ENCODE measurements at places on chromosomes 3 and 15. TPM values are rescaled to one million over a fixed set of nuclear protein-coding genes. Genes with fewer than 3 reads are reported as not detected.

The KBTBD13 gene
- total RNA-seq: not detected

The CAPN7 gene
- 45.1 TPM for total RNA-seq

- DNase-seq: no peak
Measured at GRCh38 chr15:85047271-85047948, 65.8 kb downstream of the PDE8A start.

GRCh38 chr3:171277456-171278298 lies 182.5 kb downstream of the TNIK start:
- no peak for DNase-seq

DNA sequence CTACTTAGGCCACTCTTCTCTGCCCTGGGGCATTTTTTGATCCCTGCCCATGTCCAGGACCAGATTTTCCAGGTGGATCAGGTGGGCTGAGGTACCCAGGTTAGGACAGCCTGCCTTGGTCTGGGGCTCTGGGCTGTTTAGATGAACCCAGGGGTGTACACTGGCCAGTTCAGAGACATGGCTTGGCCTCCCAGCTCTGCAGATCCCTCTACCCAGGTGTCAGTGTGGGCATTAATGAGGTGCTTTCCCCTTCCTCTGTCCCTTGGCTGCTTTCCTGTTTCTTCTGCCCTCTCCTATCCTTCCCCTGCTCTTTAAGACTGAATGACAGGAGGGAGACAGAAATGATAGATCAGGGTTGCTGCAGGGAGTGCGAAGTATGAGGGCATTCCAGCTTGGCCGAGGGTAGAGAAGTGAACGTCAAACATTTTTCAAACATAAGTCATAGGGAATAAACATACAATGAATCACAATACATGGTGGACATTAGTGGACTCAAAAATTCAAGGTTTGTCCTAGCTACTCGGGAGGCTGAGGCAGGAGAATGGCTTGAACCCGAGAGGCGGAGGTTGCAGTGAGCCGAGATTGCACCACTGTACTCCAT lies 30.5 kb downstream of the RTP1 start:
- DNase-seq: no peak

DNA sequence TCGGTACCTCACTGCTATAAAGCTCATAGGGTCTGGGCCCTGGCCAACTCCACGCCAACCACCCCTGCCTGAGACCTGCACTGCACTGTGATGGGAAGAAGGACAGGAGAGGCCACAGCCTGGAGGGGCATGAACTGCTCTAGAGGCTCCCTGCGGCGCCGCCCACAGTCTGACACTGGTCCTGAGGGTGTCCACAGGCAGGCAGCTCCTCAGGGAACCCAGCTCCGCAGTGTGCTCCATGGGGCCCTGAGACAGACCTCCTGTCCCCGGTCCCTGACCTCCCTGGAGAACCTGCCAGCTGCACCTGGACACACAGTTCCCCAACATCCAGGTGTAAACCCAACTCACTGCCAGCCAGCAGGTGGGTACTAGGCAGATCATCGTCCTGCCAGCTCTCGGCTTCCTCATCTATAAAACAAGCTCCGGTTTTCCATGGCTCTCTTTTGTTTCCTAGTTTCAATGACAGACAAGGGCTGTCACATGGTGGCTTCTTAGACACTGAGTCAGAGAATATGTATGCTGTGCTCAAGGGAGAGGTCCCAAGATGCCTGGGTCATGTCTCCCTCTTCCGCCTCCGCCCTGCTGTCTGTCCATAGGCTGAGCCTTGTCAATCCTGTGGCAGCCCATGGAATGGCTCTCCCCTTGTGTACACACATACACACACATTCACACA lies 5.1 kb upstream of the HAPLN3 start:
- DNase-seq: no peak

- DNase-seq: no peak
Measured at GRCh38 chr3:42061025-42061712, 30.0 kb upstream of the TRAK1 start.

DNA sequence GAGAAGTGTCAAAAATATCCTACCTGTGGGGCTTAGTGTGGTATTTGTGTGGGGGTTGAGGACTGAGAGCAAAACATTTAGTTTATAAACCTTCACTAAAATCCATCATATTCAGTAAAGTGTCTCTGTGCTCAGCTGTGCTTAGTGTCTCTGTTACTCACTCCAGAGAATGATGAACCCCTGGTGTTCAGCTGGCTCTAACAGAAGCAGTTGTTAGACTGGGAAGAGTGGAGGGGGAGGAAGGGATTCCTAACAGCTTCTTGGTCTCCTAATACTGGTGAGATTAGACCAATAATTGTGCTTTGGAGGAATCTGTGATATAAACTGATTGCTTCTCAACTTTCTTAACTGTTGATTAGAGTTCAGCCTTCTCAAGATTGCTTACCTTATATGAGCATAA lies 1123.5 kb downstream of the ROBO2 start:
- DNase-seq: no peak

GRCh38 chr3:152706991-152707713 lies 127.8 kb upstream of the P2RY1 start:
- DNase-seq: no peak

DNA sequence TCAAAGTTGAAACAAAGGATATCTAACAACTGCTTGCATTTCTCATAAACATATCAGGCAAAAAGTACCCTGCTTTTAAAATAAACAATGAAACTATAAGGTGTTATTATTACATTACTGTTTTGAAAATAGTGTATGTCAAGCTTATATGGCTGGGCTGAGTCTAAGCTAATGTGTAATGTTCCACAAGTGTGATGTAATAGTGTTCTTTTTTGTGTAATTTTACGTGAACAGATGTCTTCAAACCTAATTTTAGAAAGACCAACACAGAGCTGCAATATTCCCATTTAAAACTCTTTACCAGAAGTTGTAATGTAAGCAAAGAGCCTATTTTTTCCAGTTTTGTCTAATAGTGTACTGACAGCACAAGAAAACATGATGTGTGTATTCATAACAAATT lies 34.0 kb downstream of the MINDY2 start:
- DNase-seq: no peak

GRCh38 chr15:33138000-33138399 lies 56.5 kb downstream of the FMN1 start:
- no peak for DNase-seq

The GRK7 gene
- total RNA-seq: 0.12 TPM

DNA sequence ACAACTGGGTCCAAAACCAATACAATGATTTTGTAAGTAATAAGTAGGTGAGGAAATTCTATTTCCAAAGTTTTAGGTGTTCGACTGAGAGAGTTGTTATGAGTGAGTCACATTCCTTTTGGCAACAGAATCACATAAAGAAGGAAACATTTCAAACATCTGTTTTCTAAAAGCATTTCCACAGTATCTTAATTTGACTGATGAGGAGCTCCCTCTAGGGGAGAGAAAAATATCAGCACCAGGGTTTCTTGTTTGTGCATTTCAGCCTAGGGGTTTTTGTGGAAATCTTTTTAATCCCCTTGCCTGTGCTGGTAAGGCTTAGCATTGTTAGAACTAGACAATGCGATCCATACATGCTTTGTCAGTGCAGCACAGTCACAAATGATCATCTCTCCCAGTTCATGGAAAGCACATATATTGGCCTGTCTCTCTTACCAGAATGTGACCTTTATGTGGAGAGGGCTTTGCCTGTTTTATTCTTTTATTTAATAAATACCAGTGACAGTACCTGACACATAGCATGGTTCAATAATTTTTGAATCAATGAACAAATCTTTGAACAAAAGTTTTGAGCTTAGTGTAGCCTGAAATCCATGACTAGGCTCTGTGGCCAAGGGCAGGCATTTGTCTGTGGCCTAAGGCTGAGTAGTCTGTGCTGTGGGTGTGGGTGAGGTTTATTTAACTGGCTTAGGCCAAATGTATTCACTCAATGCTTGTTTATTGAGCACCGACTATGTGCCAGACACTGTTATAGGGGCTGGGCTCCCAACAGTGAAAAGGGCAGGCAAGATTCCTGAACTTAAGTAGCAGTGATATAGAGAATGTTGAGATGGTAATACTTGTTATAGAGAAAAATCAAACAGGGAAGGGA lies 21.1 kb upstream of the IQCF6 start:
- no peak for DNase-seq

The MTFMT gene
- total RNA-seq: 13.7 TPM

- DNase-seq: peak; percentile 55
Measured at GRCh38 chr3:127677541-127678314, 5.0 kb downstream of the ABTB1 start.

The COL6A5 gene
- total RNA-seq: 6.3 TPM

DNA sequence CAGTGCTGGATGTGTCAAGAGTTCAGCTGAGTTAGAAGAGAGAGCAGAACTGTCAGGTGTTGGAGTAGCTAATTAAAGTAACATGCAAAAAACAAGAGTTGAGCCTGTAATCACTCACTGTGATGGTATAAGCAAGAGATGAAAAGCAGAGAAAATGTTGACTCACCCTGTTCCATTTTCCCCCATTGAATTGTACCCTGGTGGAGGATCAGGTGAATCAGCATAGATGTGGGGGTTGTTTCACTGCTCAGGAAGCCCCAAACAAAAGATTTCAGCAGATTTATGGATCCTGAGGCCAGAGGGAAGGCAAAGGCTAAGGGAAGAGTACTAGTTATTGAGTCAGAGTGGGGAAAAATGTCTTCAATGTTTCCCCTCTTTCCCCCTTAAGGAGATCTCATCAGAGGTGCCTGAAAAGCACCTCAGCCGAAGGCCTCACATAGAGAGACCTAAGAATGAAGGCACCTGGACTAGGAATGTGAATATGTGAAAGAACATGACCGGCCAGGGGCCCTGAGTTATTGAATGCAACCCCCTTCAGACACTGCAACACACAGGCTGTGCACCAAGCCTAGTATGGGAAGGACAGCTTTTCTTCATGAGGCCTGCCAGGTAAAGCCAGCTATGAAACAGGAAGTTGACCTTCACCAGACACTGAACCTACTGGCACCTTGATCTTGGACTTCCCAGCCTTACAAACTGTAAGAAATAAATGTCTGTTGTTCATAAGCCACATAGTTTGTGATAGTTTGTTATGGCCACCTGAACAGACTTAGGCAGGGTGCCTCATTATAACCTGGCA lies 90.1 kb downstream of the TMCO5A start:
- DNase-seq: no peak

- no peak for DNase-seq
Measured at GRCh38 chr15:94834000-94834399, 602.6 kb downstream of the MCTP2 start.

The POLQ gene
- 0.55 TPM for total RNA-seq

- no peak for DNase-seq
Measured at GRCh38 chr3:159751146-159751545, 237.5 kb upstream of the IL12A start.

The TTC21A gene
- 11.6 TPM for total RNA-seq

GRCh38 chr15:100438570-100438969 lies 90.2 kb downstream of the CERS3 start:
- DNase-seq: peak; percentile 68

DNA sequence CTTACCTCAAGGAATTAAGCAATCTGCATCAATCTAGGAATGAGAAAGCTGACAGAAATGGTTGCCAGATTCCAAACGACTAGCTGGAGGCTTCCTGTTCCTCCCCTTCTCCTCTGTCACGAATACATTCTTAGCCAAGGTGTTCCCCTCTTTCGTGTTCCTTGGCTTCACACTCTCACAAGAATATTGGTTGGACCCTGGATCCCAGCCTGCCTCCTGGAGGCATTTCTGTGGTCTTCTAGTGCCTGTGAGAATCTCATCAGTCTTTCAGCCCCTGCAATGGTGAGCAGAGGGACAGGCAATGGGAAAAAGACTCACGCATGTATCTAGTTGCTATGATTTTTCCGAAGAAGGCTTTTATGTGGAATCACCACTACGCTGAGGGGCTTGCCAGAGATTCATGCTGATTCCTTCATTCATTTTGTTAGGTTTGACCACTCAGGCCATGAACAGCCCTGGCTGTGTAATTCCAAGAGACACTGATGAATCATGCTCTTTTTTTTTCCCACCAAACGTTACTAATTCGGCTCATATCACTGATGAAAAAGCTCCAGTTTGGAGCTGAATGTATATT lies 1.6 kb upstream of the P3H2 start:
- no peak for DNase-seq

GRCh38 chr3:157388976-157389375 lies 47.7 kb upstream of the PTX3 start:
- no peak for DNase-seq

GRCh38 chr3:189588475-189589178 lies 42.6 kb upstream of the TP63 start:
- no peak for DNase-seq

The SI gene
- not detected for total RNA-seq

The ARPP21 gene
- not detected for total RNA-seq

DNA sequence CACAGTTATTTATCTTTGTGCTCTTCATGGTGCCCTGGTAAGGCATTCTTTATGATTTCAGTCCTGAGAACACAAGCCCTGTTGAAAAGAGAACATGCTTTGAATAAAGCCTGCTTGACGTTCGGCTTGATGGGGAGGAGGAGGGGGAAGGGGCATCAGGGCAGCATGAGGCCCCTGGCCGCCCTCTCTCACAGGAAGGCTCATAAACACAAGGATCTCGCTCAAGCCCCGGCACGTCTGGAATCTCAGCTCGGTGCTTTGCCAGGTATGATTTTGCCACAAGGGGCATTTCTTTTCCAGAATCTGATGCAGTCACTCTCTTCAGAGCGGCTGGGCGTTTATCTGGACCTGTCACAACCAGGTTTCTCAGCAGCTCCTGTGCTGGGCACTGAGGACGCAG lies 129.4 kb downstream of the DNAJB8 start:
- DNase-seq: peak; percentile 32

GRCh38 chr3:22231061-22231460 lies 480.1 kb upstream of the ZNF385D start:
- no peak for DNase-seq

GRCh38 chr15:68403161-68403941 lies 28.6 kb downstream of the ITGA11 start:
- DNase-seq: peak; percentile 16

GRCh38 chr15:88098361-88098760 lies 158.2 kb downstream of the NTRK3 start:
- no peak for DNase-seq

- DNase-seq: no peak
Measured at GRCh38 chr15:88476635-88477060, 9.1 kb downstream of the MRPS11 start.

GRCh38 chr15:99857836-99858235 lies 124.6 kb upstream of the LYSMD4 start:
- DNase-seq: no peak

The CYP8B1 gene
- not detected for total RNA-seq

DNA sequence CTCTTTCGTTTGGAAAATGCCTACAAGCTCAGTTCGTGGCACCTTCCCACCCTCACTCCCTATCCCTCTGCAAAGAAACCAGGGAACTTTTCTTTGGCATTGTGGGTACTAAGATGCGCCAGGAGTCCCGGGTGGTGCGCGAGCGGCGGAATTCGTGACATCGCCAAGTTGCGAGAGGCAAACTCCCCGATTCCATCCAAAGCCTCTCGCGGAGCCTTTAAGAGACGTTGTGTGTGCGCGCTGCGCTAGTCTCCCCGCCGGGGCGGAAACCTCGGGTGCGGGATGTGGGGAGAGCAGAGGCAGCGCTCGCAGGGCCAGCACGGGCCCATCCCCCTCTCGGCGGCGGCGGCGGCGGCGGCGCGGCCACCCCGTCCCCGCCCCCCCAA lies 443 bp upstream of the NR2F2 start:
- DNase-seq: no peak

GRCh38 chr3:128867200-128868125 lies 12.0 kb upstream of the ACAD9 start:
- no peak for DNase-seq

The TOMM70 gene
- 29.6 TPM for total RNA-seq

- DNase-seq: no peak
Measured at GRCh38 chr3:144351011-144351410, 379.4 kb downstream of the DIPK2A start.

The SUCNR1 gene
- total RNA-seq: 2.7 TPM

The SRPRB gene
- total RNA-seq: 45.4 TPM

All from upper lobe of right lung (tissue), 1 donor.